ENCODE measurements at places on chromosomes 1 and 21. TPM values are rescaled to one million over a fixed set of nuclear protein-coding genes. Genes with fewer than 3 reads are reported as not detected.

The TPTE gene
- not detected for total RNA-seq

DNA sequence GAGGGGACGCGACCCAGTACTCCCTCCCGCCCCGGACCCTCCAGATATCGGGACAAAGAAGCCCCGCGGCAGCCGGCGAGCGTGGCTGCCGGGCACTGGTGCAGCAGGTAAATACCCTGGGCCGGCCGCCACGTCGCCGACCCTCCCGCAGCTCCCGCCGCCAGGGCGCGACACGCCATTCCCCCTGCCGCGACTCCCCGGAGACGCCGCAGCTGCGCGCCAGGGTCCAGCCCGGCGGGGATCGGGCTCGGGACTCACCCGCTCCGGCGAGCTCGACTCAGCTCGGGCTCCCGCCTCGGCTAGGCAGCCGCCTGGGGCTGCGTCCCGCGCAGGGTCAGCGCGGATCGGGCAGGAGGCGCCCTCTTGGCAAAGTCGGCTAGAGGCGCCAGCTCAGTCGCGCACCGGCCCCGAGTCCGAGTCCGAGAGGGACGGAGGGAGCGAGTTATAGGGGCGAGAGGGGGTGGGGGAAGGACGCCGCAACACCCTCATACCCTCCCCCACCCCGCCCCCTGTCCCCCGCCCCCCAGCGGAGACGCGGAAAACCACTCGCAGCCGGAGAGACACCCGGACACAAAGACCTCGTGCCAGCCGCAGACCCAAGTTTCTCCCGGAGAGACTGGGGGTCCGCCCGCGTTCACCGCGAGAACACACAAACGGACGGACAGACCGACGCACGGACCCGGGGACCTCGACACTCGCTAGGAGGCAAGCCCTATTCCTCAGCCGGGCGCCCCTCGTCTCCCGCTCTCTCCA lies 985 bp downstream of the SYT6 start:
- H3K4me3 ChIP-seq: no peak overlapping the region
- H3K36me3 ChIP-seq: no peaks in the 10 kb centered on the region
- H3K27ac ChIP-seq: no peak overlapping the region
- peaks cover 57% of the 10 kb centered on the region for H3K27me3 ChIP-seq
- peak; percentile 29 for DNase-seq
- H3K4me1 ChIP-seq: no peaks in the 10 kb centered on the region

GRCh38 chr1:156663178-156663577 lies 14.0 kb downstream of the NES start:
- no peak overlapping the region for H3K4me3 ChIP-seq
- peak overlapping the region; percentile 75 for H3K27ac ChIP-seq
- H3K4me1 ChIP-seq: peaks cover 68% of the 10 kb centered on the region
- DNase-seq: peak; percentile 74
- no peaks in the 10 kb centered on the region for H3K27me3 ChIP-seq
- no peaks in the 10 kb centered on the region for H3K36me3 ChIP-seq

DNA sequence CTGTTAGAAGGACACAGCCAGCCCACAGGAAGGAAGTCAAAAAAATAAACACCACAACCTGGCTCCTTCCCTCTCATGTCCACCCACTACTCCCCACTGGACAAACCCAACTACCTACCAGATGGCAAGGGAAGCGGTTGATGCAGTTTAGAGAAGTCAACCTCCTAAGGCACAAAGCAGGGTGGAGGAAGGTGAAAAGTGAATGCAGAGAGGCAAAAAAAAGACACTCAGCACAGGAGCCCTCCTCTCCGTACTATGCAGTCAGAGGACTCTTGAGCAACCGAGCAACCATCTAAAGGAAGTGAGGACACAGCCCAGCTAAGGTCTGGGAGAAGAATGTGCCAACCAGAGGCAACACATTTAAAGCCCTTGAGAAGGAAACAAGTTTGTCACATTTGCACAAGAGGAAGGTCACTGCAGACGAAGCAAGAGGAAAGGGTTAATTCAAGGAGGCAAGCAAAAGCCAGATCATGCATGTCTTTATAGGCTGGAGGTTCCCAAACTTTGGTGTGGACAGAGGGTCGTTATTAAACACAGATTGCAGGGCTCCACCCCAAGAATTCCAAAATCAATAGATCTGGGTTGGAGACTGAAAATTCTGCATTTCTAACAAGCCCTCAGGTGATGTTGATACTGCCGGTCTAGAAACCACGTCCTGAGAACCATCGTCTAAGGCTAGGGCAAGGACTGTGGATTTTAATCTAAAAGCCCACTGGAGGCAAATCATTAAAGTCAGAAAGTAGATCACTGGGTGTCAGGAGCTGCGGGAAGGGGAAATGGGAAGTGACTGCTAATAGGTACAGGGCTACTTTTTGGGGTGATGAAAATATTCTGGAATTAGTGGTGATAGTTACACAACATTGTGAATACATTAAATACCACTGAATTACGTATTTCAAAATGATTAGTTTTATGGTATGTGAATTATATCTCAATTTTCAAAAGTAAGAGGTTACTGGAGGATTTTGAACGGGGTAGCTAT lies 19.7 kb downstream of the TP53BP2 start:
- no peaks in the 10 kb centered on the region for H3K27me3 ChIP-seq
- DNase-seq: no peak
- H3K4me1 ChIP-seq: peaks cover 4% of the 10 kb centered on the region
- H3K27ac ChIP-seq: no peak overlapping the region
- peaks cover 2% of the 10 kb centered on the region for H3K36me3 ChIP-seq
- no peak overlapping the region for H3K4me3 ChIP-seq

DNA sequence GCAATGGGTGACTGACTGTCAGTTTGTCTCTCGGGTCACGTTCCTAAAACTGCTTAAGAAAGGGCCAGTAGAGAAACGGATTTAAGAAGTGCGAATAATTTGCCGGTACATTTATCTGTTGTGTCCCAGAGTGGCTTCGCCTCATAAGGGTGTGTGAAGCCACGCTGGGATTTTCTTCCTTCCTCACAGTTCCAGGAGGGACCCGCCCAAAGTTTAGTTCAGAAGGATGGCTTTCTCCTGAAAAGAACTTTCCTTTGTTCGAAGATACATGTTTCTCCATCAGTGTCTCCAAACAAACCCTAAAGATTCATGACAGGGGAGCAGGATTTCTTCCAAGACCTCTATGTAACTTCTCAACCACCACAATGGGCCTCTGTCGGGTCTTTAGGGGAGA lies 49.8 kb downstream of the ADAMTS1 start:
- no peaks in the 10 kb centered on the region for H3K36me3 ChIP-seq
- H3K4me3 ChIP-seq: no peak overlapping the region
- H3K4me1 ChIP-seq: no peaks in the 10 kb centered on the region
- H3K27me3 ChIP-seq: no peaks in the 10 kb centered on the region
- DNase-seq: no peak
- no peak overlapping the region for H3K27ac ChIP-seq

GRCh38 chr1:218850367-218850766 lies 323.3 kb upstream of the LYPLAL1 start:
- no peaks in the 10 kb centered on the region for H3K27me3 ChIP-seq
- no peak overlapping the region for H3K4me3 ChIP-seq
- peak; percentile 39 for DNase-seq
- H3K36me3 ChIP-seq: no peaks in the 10 kb centered on the region
- H3K27ac ChIP-seq: no peak overlapping the region

Data from fibroblast of lung (primary cell).